HCT116 (cell line): ENCODE measurements at places on chromosomes 16 and 17.

DNA sequence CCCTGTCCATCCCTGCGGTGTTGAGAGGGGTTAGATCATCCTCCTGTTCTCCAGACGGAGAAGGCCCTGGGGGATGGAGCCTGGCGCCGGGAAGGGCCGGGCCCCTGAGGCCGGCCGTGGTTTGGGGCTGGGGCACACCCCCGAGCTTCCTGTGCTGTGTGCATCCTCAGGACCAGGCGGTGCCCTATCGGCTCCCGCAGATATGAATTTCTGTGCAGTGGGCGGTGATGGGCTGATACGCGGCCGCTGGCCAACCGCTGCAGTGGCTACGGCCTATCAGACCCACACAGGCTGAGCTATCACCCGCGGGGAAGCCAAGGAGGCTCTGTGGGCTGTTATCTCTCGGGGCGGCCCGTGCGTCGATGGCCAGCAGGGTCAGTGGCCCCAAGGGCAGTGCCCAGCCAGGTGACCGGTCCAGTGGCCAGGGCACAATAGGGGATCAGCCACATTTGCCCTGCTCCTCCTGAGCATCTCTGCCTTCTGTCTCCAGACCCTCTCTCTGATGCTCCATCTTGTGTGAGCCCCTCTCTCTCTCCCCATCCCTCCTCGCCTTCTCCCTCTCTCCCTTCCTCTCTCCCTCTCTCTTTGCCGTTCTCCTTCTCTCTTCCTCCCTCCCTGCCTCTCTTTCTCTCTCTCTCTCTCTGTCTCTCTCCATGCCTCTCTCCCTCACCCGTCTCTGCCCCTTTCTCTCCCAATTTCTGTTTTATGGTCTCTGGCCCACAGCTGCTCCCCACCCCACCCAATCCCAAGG, 38.7 kb downstream of the ZFPM1 start:
- H3K27ac ChIP-seq, result no peak overlapping the region
- H3K36me3 ChIP-seq, result no peaks in the 10 kb centered on the region
- peaks cover 8% of the 10 kb centered on the region; the same call in 1 of the 2 replicates for H3K4me1 ChIP-seq
- no peaks in the 10 kb centered on the region for H3K27me3 ChIP-seq
- H3K4me3 ChIP-seq, result no peak overlapping the region

DNA sequence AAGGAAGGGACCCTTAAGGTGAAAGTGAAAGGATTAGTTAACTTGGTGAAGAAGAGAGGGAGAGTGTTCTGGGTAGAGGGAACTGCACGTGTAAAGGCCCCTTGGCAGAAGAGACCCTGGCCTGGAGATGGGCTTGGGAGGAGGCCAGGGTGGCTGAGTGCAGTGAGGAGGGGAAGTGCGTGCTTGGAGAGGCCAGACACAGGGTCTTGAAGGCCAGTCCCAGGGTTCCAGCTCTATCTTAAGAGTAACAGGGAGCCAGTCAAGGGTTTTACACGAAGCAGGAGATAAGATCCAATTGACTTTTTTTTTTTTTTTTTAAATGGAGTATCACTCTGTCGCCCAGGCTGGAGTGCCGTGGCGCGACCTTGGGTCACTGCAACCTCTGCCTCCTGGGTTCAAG, 15.2 kb upstream of the DOK4 start:
- no peaks in the 10 kb centered on the region for H3K4me1 ChIP-seq
- H3K27ac ChIP-seq, result no peak overlapping the region
- no peaks in the 10 kb centered on the region for H3K36me3 ChIP-seq
- H3K27me3 ChIP-seq, result no peaks in the 10 kb centered on the region
- no peak for DNase-seq
- no peak overlapping the region for H3K4me3 ChIP-seq

DNA sequence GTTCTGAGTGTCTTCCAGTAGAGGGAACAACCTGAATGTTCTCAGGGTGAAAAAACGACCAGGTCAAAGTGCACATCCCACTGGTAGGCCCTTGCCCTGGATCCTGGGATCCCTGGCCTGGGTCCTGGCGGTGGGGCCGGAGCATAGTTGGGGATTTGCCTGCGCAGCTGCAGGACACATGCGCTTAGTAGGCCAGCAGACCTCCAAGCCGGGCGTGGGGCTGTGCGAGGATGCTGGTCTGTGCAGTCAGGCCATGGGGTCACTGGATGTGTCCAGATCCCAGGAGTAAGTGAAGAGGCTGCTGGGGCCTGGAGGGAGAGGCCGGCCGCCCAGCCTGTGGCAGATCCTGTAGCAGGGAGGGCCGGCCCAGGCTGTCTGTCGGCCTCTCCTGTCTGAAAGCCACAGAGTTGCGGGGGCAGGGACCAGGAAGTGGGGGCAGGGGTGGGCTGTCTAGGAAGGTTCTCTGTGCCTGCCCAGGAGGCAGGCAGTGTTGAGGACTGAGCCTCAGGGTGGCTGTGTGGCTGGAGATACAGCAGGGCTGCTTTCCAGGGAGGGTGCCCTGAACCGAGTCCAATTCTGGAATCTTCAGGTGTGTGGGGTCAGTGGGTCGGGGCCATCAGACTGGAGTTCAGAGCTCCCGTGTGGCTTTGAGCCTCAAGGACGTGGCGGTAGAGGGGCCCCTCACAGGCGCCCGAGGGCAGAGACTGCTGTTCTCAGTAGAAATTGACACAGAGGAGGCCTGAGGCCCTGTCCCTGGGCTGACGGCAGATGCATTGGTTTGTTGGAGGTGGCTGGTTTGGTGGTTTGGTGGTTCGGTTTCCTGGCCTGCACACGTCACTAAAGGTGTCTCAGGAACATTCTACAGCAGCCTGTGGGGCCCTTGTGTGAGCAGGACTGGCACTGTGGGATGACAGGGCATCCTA, 17.2 kb upstream of the NUDT16L1 start:
- no peak for DNase-seq
- H3K36me3 ChIP-seq, result 0 out of 2 replicates have a peak, but pooled peaks cover 6% of the 10 kb centered on the region
- no peak overlapping the region for H3K27ac ChIP-seq
- no peaks in the 10 kb centered on the region for H3K27me3 ChIP-seq
- H3K4me3 ChIP-seq, result no peak overlapping the region

DNA sequence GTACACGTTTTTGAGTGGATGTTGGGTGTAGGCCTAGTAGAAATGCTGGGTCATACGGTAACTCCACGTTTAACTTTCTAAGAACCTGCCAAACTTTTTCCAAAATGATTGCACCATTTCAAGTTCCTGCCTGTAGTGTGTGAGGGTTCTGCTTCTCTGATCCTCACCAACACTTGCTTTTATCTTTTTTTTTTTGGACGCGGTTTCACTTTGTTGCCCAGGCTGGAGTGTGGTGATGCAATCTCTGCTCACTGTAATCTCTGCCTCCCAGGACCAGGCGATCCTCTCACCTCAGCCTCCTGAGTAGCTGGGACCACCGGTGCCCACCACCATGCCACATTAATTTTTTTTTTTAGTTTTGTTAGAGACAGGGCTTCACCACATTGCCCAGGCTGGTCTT, 23.5 kb downstream of the ZNF750 start:
- H3K27ac ChIP-seq, result no peak overlapping the region
- no peaks in the 10 kb centered on the region for H3K27me3 ChIP-seq
- H3K36me3 ChIP-seq, result peaks cover 4% of the 10 kb centered on the region
- DNase-seq, result no peak
- no peaks in the 10 kb centered on the region for H3K4me1 ChIP-seq
